Activated CD4-positive, alpha-beta memory T cell treated with anti-CD3 and anti-CD28 coated beads for 36 hours (primary cell): ENCODE measurements at places on chromosomes 2 and 18.

- no peak for DNase-seq
Observed at GRCh38 chr18:44848644-44849335, 168.1 kb downstream of the SETBP1 start.

DNA sequence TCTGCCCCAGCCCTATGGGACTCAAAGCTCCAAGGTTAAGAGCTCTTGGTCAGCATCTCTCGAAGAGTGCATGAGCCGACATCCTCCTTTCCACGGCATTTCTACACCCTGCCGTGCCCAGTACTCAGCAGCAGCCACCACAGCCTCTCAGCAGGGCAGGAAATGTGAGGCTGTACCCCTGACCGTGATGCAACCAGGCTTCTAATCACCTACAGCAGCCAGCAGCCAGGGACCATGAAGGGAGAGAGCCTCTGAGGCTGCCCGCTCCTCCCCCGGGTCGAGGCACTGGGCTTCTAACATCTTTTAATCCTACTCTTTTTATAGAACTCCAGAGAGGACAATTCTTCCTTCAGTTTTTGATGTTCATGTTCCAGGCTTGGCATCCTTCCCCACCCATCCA is 6.5 kb downstream of the CYS1 start:
- no peak for DNase-seq

- no peak for DNase-seq
Observed at GRCh38 chr2:179107737-179108136, 57.8 kb upstream of the CCDC141 start.

DNA sequence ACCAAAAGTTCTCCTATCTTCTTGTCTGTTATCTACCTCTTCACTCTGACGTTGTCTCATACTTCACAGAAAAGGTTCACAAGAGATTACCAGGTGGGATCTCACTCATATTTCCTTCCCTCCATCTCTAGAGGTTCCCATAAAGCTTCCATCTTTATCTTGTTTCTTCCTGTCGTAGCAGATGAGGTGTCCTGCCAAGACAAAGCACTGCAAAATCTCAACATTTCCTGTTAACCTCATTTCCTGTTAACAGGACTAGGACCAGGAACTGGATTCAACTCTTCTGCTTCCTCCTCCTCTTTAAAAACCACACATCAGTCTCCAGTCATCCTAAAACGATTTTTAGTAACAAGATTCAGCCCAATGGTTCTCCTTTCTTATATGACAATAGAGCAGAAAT is 512.8 kb upstream of the NRP2 start:
- DNase-seq: no peak

- peak; percentile 43 for DNase-seq
Observed at GRCh38 chr2:30679426-30680088, 127.7 kb downstream of the CAPN13 start.

DNA sequence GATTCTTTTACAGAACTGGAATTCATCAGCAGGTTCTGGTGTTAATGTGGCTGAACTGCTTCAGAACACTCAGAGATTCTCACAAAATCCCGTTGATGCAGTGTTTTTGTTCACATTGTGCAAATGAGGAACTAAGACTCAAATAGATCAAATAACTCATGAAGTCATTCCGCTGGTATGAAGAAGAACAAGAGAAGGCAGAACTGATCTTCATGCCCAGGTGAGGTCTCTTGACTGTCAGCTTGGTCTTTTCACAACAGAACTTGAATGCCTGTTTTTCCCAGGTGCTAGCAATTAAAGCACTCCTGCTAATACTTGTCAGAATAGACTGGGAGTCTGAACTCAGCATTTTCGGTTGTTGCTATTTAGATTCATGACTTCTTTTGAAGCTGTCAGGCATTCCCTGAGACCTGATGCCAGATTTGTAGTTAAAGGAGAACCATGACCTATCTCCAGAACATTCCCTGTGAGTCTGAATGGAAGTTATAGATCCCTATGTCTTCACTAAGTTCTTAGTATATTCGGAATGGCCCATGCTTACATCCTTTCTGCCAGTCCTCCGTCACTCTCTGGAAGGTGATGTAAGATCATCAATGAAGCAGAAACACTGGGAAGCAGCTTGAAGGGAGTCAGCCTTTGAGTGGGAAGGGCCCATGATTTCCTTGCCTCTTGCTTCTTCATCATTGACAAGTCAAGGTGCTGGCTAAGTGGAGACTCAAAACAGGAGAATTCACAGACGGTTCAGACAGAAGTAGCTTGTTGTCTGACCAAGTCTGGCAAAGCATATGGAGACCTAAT is 155.7 kb downstream of the MTCL1 start:
- DNase-seq: no peak
